ENCODE measurements at places on chromosomes 2 and 18.

- no peak for DNase-seq
These were observed 7.1 kb upstream of the PPP1R1C start for GRCh38 chr2:181978351-181979150.

DNA sequence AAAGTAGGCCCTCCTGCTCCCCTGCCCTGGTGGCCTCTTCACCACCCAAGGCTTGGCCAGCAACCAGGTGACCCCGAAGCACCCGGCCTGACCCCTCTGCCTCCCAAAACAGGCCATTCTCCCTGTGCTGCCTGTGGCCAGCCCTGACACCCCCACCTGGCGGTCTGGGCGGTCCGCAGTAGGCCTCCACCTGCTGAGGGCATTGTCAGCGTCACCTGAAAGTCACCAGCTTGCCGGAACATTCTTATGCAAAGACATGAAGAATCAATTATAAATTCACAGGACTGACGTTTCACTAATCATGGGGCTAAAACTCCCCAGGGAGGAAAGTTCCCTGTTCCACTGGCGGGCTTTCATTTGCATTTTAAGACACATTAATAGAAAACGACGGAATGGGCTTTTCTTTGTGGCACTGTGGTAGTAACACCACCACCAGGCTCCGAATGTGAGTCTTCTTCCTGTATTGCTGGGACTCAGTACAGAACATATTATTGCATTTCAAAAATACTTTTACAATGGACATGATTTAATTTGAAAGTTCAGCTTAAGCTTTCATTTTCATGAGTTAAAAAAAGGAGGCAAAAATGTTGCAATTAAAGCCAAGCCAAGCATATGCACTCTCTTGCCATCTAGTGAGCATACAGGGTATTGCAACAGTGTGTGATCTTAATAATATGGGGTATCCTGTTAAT is 57.4 kb downstream of the ADI1 start:
- DNase-seq = peak; percentile 30

DNA sequence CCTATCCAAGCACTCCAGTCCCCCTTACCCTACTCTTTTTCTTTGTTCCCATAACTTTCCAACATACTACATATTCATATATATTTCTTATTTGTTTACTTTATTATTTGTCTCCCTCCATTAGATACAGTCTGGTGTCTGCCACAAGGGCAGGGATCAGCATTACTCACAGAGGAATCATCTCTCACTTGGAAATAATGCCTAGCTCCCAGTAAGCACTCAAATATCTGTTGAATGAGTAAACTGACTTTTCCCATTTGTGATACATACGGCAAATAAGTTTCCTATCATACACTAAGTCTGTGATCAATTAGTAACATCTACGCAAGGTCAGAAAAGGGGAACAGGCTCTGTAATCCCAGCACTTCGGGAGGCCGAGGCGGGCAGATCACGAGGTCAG is 18.7 kb downstream of the C1D start:
- no peak for DNase-seq

GRCh38 chr2:142935563-142936089 is 58.2 kb downstream of the KYNU start:
- DNase-seq = no peak

DNA sequence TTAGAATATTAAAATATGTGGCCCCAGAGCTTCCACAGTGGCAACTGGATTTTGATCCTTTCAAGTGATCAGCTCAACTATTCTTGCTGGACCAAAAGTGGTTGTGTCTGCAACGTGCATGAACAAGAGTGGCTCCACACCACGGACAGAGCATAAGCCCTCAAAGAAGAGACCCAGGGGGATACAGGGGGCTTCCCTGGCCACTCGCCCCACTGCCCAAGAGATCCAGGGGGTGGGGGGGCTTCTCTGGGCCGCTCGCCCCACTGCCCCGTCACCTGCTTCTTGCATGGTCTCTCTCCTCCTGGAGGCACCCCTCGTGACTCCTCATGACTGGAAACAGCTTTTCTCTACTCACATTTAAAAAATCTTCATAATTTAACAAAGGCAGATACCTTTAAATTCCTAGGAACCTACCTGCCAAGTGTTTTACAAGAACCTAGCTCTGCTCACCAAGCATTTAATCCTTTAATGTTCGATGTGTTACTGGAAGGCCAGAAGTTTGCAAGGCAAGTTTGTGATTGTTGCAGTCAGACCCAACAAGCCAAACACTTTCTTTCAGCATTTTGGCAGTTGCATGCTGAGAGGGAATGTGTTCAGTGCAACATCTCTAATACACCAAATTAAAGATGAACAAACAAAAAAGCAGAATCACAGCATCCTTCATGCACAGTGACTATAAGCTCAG is 174.3 kb downstream of the BCL2 start:
- DNase-seq = no peak

DNA sequence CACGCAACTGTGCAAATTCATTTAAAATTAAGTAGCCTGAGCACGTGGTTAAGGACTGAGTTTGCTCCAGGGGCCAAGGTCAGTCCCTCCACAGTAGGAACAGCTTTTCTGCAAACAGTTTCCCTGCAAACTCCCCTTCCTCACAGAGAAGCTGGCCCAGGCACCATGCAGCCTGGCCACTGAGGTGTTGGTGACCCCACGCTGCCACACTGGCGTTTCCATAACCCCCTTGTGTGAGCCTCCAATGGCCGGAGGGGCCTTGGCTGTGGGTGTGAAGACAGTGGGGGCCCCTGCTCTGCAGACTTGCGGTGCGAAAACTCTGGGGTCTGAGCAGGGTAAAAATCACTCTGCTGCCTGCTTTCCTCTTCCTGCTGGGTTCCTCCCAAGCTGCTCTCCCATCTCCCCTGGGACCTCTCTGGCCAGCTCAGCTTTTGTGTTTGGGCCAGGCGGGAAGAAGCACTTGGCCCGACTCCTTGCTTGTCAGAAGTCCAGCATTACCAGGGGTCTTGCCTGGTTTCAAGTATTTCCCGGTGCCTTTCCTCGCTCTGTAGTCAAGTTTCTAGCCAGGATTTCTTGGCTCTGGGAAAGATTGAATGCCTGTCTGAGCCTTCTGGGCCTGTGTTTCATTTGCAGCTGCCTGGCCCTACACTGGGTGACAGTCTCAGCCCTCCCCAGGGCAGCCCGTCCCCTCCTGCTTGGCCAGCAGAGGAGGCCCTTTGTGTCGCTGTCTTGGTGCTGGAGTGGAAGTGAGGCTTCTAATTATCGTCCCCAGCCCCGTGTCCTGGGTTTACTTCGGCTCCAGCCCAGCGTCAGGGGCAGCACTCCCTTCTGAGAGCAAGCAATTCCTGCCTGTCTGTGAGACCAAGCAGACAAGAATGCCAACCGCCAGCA is 131.4 kb upstream of the SLC1A4 start:
- DNase-seq = no peak

DNA sequence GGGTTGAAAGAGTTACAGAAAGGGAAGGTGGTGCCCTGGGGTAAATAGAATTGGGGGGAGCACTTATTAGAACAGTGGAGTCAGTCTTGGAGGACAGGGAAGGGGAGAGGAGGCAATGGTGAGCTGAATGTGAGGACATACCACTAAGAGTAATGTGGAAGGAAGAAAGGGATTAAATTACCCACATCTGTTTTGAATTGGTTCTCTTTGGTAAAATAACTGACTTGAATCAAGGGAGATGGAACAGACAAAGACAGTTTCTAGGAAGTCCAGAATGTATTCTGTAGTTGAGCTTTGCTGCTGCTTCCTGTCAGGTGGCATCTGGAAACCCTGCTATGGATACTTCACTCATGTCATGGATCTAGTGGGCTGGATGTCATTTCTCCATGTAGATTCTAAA is 6.7 kb downstream of the SETBP1 start:
- DNase-seq = no peak

DNA sequence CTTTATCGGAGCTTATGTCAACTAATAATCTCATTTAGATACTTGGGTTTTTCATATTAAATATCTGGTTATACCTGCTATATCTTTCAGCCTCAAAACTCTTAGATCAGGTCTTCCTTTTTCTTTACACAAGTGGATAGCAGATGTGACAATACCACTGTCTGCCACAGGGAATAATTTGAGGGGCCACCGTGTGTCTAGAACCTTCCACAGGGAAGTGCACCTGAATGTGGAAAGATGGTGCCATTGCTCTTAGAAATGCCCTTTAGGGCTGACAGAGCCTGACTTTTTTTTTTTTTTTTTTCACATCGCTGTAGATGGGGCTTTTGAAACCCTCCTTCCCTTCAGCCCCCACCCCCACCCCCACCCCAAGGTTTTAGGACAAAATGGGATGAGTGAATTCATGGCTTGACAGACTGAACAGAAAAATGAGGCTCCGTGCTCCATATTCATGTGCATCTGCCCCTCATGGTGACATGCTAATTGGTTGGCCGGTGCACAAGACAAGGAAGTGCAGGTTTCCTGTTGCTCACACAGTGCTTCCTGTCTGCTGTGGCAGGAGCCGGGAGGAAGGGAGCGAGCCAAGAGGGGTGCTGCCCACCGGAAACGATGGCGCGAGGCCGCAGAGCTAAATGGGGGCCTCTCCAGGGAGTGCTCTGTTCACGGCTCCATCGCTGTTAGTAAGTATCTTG is 246.0 kb downstream of the LDLRAD4 start:
- DNase-seq = no peak

DNA sequence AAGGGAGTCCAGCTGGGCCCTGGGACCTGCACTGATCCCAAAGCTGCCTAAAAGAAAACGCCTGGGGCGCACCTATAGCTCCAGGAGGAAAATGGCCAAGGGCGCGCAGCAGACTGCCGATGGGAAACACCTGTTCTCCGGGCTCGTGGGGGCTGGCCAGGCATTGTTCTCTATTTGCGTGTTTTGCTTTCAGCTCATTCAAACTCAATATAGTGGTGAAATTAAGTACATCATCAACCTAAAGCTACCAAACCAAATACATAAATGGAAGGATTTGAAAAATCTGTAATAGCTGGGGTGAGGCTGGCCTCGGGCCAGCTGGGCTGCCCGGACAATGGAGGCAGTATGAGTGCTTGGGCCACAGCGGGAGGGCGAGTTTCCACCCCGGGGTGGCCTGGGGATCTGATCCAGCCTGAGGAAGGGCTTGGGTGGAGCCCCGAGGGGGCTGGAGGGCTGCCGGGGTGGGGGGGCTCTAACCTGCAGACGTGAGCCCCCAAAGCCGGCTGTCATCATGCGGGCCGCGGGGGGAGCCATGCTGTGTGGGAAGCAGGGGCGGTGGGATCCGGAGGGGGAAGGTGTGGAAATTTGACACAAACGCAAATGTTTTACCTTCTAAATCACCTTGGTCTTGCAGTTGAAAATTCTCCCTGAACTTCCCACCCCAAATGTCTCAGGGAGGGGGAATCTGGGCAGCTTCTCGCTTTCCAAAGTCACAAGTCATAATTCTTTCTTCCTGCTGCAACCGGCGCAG is 77.6 kb downstream of the ASB1 start:
- DNase-seq = no peak

- DNase-seq = no peak
These were observed 2.3 kb upstream of the CHN1 start for GRCh38 chr2:175007510-175007909.

- no peak for DNase-seq
These were observed 409.0 kb upstream of the POU3F3 start for GRCh38 chr2:104444889-104445288.

- DNase-seq = no peak
These were observed 51.9 kb downstream of the MAIP1 start for GRCh38 chr2:200007306-200007705.

DNA sequence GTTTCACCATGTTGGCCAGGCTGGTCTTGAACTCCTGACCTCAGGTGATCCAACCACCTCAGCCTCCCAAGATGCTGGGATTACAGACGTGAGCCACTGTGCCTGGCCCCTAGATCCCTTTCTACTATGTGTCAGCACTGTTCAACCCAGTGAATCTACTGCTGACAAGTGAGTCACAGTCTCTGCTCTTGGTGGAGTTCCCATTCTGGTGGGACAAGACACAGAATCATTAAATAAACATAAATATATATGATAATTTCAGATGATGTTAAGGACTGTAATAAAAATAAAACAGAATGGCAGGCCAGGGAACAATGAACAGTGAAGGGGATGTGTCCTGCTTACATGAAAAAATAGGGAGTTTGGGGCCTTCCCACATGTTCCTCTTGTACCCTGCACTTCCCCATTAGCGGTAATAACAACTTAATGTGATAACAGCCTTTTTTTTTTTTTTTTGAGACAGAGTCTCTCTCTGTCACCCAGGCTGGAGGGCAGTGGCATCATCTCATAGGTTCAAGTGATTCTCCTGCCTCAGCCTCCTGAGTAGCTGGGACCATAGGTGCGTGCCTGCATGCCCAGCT is 112.2 kb downstream of the CPO start:
- DNase-seq = no peak

DNA sequence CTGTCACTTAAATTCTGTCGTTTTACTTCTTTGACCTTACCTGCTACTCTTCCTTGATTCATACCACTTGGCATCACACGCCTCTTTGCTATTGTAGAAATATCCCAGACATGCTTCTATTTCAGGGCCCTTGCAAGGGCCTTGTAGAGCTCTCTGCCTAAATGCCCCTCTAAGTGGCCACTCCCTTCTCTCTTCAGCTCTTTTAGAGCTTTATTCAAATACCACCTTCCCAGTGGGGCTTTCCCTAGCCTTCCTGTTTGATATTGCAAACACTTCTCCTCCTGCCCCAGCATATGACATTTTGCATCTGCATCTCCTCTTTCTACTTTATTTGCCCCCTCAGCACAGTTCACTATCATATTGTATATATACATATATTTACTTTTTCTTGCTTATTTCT is 54.0 kb downstream of the PELI1 start:
- no peak for DNase-seq

- DNase-seq = no peak
These were observed 87.7 kb downstream of the MEP1B start for GRCh38 chr18:32277549-32277948.

DNA sequence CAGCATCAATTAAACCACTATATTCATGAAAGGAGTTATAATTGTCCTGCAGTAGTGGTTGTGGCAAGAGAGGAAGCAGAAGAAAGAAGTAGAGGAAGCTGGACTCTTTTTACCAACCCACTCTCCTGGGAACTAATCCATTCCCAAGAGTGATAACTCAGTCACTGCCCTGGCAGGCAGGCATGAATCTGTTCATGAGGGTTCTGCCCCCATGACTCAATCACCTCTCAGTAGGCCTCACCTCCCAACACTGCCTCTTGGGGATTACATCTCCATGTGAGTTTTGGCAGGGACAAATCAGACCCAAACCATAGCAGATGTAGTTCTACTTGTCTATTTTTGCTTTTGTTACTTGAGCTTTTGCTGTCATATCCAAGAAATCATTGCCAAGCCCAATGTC is 232.7 kb upstream of the MAP2 start:
- no peak for DNase-seq

DNA sequence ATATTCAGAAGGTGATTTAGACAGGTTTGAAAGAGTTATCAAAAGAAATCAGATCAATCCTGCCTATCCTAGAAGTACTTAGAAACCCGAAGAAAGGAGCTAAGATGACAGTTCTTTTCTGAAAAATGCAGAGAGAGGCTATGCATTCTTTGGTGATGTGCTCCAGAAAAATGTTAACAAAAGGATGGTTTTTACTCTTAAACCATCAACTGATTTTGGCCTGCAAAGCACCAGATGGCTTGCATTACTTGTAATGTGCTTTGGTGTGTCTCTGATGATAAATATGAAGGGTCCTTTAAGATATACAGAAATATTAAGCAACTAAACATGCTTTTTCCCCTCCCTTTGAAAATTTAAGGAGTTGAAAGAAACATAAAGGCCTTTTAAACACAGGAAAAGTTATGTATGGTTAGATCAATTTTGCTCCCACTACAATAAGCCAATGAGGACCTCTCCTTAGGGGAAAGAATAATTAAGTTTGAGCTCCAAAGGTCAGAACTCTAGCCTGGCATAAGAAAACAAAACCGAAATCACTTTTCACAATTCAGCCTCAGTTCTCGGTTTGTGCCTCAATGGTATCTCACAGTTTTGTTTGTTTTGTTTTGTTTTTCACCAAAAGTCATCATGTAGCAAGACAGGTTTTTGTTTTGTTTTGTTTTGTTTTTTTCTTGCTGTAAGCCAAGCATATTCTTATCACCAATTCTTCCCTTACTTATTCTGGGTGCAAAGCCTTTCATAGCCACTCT is 302.4 kb upstream of the NT5C1B start:
- no peak for DNase-seq
